Naive B cell (primary cell): ENCODE measurements at places on chromosomes 7 and 10. TPM values are rescaled to one million over a fixed set of nuclear protein-coding genes. Genes with fewer than 3 reads are reported as not detected.

The OR2A42 gene
- polyA plus RNA-seq, result not detected

DNA sequence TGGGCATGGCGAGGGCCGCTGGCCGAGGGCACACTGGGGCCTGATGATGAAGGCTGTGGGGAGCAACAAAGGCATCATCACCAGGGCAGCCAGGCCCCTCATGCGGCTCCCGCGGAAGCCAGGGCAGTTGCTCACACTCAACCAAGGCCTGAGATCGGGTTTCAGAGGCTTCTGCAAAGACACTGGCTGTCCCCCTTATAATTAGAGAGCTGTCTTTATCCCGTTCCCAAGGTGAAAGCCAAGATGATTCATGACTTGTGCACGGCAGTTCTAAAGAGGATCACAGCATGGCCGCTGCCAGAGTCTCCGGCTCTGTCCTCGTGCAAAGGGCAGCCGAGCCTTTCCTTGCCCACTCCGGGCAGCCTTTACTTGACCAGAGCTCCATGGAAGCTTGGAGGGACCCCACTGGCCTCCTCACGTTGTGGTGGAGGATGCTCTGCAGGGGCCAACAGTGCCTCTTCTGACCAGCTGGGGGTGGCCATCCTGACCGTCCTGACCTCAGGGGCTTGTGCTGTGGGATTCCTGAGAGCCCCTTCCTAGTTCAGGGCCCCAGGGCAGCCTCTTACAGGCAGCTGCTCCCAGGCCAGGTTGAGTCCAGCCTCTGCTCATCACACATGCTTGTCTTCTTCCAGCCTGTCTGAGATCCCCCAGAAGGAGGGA lies 82.3 kb downstream of the PRKAG2 start:
- DNase-seq, result no peak
- peaks cover 11% of the 10 kb centered on the region for H3K4me1 ChIP-seq
- H3K27ac ChIP-seq, result no peak overlapping the region
- H3K36me3 ChIP-seq, result no peaks in the 10 kb centered on the region
- H3K4me3 ChIP-seq, result no peak overlapping the region

DNA sequence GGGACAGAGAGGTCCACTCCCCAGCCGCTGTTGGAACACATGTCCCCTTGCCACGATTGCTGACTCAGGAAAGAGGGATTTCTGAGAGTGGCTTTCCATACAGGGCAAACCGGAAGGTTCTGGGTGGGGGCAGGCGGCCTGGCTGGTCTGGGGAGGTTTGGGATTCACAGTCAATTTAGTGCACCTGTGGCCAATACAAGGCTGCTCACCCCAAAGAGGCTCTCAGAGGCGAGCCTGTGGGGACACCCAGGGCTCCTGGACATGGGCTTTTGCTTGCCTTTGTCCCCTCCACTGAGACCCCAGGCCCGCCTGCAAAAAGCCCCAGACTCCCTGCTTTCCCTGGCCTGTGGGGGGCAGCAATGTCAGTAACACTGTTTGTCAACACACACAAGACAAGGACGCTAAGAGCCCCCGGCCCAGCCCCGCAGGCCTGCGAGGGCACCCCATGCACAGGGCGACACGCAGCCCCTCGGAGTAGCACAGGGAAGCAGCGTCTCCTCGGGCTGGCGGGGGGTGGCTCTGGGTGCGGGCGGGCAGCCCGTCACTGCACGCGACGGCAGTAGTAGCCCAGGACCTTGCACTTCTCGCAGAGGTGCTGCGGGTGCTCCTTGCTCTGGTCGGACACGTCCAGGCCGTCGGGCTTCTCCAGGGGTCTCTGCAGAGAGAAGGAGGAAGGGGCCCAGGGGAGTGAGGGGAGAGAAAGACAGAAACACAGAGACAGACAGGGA lies 38.7 kb downstream of the PPIF start:
- no peak for DNase-seq
- no peaks in the 10 kb centered on the region for H3K27me3 ChIP-seq
- H3K4me1 ChIP-seq, result peaks cover 19% of the 10 kb centered on the region
- H3K27ac ChIP-seq, result no peak overlapping the region
- no peaks in the 10 kb centered on the region for H3K36me3 ChIP-seq

- no peaks in the 10 kb centered on the region for H3K4me1 ChIP-seq
- no peak for DNase-seq
- no peak overlapping the region for H3K27ac ChIP-seq
- H3K27me3 ChIP-seq, result peaks cover 54% of the 10 kb centered on the region
- no peak overlapping the region for H3K4me3 ChIP-seq
- H3K36me3 ChIP-seq, result peaks cover 11% of the 10 kb centered on the region
These were observed 56.4 kb downstream of the CTBP2 start for GRCh38 chr10:125103924-125104323.

- DNase-seq, result no peak
- H3K4me1 ChIP-seq, result no peaks in the 10 kb centered on the region
- H3K36me3 ChIP-seq, result no peaks in the 10 kb centered on the region
These were observed 122.5 kb downstream of the OAT start for GRCh38 chr10:124296121-124296812.

GRCh38 chr10:70704211-70704610 lies 31.9 kb downstream of the ADAMTS14 start:
- no peaks in the 10 kb centered on the region for H3K27me3 ChIP-seq
- H3K4me1 ChIP-seq, result no peaks in the 10 kb centered on the region
- H3K4me3 ChIP-seq, result no peak overlapping the region
- H3K27ac ChIP-seq, result no peak overlapping the region
- no peaks in the 10 kb centered on the region for H3K36me3 ChIP-seq

GRCh38 chr10:103284170-103284569 lies 7.2 kb downstream of the INA start:
- peaks cover 76% of the 10 kb centered on the region for H3K27me3 ChIP-seq
- H3K36me3 ChIP-seq, result peaks cover 1% of the 10 kb centered on the region
- DNase-seq, result no peak
- H3K4me1 ChIP-seq, result peaks cover 4% of the 10 kb centered on the region
